ENCODE measurements at places on chromosomes 16 and 17.

GRCh38 chr17:59439262-59439661, 107.8 kb downstream of the YPEL2 start:
- DNase-seq, result peak; percentile 39

- DNase-seq, result no peak
Measured at GRCh38 chr17:64492481-64493109, 4.3 kb downstream of the POLG2 start.

DNA sequence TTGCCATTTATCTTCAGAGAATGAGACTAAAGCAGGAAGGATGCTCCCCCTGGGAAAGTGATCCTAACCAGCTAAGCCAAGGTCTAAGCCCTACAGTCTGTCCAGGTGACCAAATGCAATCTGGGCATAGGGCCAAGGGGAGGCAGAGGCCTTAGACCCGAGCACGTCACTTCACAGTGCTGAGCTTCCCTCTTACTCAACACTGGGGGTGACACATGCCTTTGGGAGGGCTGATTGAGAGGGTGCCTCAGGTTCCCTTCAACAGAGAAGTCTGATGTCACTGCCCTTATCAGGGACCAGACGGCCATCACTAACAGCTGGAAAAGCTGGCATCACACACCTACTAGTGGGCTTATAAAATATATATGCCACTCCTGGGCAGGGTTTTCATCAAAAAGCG, 4.0 kb downstream of the CIAO2B start:
- DNase-seq, result peak; percentile 45

DNA sequence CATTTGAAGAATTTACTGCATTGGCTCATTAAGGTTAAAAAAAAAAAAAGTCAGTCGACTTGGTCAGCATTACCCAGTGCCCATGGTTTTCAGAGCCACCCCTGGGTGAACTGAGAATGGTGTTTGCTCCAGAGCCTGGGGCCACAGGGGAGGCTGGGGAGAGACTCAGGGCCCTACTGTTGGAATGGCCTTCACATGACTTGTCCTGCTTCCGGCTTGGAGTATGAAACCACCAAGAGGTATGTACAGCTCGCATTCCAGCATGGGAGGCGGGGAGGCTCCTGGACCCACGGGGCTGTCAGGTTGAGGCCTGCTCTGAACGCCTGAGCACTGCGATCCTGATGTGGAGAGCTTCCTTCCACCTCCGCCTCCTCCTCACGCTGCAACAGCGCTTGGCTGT, 36.8 kb downstream of the MSI2 start:
- peak; percentile 17 for DNase-seq

DNA sequence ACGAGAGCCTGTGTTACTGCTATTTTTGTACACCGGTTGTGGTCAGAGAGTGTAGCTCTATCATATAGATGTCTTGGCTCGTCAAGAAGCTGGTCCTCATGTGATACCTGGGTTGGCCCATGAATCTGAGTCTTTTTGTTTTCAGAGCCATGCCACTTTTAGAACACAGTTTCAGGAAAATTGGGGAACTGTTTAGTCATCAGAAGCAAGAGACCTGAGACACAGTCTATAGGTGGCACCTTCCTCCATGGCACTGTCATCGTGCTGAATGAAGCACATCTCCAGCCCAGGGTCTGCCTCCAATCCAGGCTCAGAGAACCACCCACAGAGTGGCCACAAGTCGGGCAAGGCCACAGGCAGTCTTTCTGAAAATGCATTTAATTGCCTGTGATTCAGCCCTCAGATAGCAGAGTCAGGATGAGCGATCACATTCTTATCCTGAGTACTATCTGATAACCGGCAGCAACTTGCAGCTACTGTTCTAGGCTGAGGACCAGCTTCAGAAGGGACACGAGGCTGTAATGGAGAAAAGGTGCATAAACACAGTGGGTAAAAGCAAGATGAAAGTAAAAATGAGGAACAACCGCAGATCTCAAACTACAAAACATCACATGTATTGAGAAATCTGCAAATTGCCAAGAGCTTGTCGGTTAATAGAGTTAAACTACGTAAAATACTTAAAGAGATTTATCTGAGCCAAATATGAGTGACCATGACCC, 14.2 kb upstream of the HAPSTR1 start:
- peak; percentile 74 for DNase-seq

GRCh38 chr17:71519285-71519684, 601.5 kb upstream of the SOX9 start:
- no peak for DNase-seq

- DNase-seq, result no peak
Measured at GRCh38 chr17:81693509-81694210, 9.5 kb upstream of the MRPL12 start.

- no peak for DNase-seq
Measured at GRCh38 chr17:27990100-27990499, 52.4 kb upstream of the NLK start.

- no peak for DNase-seq
Measured at GRCh38 chr17:17691468-17692263, 10.4 kb downstream of the RAI1 start.

DNA sequence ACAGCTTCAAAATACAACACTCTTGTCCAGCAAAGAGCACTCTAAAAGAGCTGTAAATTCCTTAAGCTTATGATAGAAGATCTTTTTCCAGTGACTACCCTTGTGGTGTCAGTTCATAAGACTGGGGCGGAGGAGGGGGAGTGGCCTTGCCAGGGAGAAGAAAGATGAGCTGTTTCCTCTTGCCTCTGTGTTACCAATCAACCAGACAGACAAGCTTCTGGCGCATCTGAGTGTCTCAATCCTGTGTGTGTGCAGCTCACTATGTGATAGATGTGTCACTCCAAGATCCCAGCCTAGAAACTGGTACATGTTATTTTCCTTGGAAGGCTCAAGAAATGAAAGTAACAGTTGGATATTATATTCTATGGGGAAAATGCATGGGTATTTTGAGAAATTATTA, 167.4 kb upstream of the CACNG3 start:
- no peak for DNase-seq

GRCh38 chr17:73118951-73119391, 26.5 kb upstream of the SLC39A11 start:
- DNase-seq, result no peak

- no peak for DNase-seq
Measured at GRCh38 chr17:82977606-82978005, 101.8 kb upstream of the METRNL start.

- DNase-seq, result no peak
Measured at GRCh38 chr17:40095944-40096791, 4.2 kb downstream of the NR1D1 start.

DNA sequence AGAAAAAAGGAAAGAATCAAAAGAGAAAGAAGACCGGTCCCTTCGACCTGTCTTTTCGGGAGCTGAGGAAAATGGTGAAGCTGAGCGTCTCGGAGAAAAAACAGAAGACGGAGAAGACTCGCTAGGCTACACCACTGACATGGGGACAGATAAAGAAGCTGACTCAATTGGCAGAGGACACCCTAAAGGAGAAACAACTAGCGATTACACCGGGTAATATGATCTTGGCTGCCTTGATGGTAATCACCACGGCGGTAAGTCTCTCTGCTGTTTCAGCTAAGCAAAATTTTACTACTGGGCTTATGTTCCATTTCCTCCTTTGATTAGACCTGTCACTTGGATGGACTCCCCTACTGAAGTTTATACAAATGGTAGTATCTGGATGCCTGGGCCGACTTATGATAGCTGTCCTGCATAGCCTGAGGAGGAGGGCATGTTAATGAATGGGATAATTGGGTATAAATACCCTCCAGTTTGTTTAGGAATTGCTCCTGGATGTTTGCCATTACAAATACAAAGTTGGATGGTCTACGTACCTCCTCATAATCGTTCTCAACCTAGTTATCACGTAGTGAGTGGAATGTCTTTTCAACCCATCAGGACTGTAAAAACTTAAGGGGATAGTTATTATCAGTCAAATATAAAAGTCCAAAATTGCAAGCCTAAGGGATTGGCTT, 24.1 kb downstream of the ALOX15B start:
- DNase-seq, result no peak

- no peak for DNase-seq
Measured at GRCh38 chr16:75099738-75100602, 16.6 kb downstream of the LDHD start.

- no peak for DNase-seq
Measured at GRCh38 chr16:84864326-84864955, 44.7 kb downstream of the CRISPLD2 start.

DNA sequence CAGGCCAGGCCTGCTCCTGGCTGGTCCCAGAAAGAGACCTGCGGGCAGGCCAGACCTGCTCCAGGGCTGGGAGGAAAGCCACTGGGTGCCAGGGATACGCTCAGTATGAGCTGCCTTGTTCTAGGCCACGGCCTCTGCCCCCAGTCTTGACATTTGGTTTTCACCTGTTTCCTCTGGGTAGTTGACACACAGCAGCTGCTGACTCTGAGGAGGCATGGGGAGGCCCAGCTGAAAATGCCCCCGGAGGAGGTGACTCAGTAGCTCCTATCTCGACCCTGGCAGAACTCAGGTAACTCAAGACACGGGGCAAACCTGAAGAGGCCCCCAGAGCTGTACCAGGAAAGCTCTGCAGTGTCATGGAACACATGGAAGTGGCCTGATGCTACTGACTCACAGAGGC, 13.9 kb upstream of the ADGRG1 start:
- DNase-seq, result no peak

DNA sequence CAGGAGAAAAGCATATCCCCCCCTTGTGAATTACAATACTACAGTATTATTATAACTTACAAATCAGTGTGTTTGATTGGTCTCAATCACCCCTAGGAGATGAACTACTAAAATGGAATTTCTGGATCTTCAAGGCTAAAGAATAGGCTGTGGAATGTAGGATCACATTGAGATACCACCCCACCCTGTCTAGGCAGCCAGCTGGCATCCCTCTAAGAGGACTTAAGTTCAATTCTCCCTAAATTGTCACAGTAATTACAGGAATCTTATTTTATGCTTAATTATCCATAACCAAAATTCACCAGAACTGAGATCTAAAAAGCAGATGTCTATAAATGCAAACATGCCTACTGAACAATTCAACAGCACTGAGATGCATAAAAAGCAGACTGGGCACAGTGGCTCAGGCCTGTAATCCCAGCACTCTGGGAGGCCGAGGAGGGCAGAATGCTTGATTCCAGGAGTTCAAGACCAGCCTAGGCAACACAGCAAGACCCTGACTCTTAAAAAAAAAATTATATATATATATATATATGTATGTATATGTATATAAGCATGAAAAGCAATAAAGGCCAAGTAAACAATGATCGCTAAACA, 12.0 kb downstream of the AP1G1 start:
- DNase-seq, result no peak

- no peak for DNase-seq
Measured at GRCh38 chr17:77396610-77397009, 255.8 kb downstream of the SEC14L1 start.

GRCh38 chr16:15948532-15949209, 745 bp upstream of the ABCC1 start:
- DNase-seq, result peak; percentile 57

DNA sequence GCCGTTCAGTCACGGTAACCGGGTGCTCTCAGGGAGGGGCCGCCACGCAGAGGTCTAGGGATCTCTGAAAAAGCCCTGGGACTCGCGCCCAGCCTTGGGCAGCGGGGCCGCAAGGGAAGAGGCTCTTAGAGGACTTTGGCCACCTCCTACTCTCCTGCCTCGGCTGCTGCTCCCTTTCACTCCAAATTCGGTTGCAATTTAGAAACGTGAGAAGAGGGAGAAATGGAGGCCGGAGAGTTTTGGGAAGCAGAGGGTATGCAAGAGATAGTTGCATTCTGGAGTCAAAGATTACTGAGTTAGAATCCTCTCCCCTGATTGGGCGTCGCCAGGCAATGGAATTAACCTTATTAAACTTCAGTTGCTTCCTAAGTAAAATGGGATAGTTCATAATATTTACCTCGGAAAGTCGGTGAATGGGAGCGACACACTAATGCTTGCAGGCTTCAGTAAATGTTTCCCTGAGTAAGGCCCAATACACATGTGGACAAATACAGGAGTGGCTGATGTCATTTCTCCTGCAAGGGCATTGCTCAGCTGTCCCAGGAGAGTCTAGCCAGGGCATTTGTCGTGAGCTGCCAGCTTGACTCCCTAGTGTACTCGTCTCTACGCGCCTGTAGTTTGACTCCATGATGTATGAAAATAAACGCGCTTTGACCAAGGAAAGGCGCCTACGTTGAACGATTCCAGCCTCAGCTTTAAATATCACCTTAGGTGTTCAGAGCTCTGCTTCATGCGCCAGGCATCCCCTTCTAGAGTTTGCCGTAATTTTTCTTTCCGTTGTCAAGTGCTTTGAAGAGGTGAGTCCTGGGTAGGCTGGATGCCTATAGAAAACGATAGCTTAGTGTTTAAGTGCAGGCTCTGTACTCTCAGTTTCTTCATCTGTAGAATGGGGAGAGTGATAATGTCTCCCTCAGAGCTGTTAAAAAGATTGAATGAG, 667 bp downstream of the OGFOD1 start:
- DNase-seq, result peak; percentile 55

GRCh38 chr17:74922694-74923537, at the start of gene USH1G:
TSS of gene USH1G (minus strand) at chr17:74923255. CDS start at chr17:74923073, 182 bp downstream.
- no peak for DNase-seq

DNA sequence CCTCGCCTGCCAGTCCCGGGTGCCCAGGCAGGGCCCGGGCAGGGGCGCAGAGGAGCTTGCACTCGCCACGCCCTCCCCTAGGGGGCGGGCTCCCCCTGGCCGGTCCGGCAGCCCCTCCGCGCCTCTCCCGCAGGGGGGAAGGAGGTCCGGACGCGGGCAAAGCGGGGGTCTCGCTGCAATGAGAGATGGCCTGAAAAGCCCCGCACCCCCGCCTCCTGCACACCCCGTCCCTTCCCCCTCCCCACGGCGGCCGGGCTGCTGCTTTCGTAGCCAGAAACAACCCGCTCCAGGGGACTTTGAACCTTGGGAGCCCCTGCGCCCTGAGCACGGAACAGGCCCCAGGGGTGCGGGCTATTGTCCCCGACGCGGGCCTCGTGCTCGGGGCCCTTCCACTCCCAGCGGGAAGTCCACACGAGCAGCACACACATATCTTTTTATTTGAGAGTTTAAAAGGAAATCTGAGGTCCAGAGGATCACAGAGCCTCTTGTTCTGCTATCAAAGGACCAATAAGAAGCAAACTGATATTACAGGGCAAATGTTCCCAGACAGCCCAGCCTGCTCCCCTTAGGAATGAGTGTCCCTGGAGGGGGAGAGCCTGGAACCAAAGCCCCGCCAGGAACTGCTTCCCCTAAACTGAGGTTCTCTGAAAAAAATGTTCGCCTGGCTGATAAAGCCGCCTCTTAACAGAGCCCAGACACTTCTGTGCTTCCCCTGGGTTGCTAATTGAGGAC, 5.8 kb upstream of the CBX4 start:
- no peak for DNase-seq

GRCh38 chr17:78818932-78819331, 21.7 kb downstream of the USP36 start:
- no peak for DNase-seq

DNA sequence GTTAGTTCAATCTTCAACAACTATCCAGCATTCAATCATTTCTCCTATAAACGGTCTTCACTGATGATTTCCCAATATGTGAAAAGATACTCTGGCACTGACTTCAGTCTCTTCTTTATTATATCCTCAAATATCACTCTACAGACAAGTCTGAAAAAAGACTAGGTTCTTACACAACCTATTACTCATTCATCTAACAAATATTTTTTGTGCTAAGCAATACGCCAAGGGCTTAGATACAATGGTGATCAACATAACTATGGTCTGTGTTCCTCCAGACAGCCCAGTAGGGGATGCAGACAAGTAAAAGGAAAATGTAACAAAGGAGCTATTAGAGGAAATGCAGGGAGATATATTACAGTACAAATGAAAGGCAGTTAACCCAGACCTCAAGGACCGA, 63.9 kb downstream of the MYO1D start:
- no peak for DNase-seq

- DNase-seq, result no peak
Measured at GRCh38 chr16:56203052-56203451, 11.8 kb downstream of the GNAO1 start.
